GF-D8 (cell line): ENCODE measurements at places on chromosomes 3 and 15.

DNA sequence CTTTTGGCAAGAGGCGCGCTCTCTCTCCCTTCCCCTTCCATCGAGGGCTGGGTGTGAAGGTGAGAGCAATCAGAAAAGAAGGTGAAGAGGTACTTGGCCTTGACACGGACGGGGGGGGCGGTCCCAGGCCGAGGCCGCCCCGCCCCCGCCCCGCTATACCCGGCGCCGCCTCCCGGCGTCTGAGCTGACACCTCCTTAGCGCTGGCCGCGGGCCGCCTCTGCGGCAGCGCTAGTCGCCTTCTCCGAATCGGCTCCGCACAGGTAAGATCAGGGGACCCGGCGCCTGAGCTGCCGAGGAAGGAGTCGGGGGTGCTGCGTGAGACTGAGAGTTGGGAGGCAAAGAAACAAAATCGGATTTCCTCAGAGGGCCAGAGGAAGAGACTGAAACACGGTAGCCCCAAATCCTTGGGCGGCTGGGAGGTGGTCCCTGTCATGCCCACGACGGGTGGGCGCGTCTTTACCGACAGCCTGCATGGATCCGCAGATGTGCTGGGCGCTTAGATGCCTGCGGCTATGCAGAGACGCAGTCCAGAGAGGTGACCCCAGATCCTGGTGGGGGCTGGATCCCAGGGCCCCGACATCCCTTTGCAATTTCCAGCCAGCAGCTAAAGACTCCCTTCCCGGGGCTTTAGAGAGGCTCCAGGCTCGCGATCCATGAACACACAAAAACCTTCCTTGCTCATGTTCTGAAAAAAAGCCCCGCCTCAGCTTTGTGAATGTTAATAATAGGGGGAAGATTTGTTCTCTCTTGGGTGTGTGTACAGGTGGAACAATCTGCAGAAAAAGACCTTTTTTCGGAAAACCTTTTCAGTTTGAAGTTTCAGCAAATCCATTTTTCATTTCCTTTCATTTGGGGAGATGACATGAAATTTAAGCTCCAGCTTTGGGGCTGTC lies at the start of gene ENTPD3:
Gene ENTPD3, plus strand, starts transcription at position 184 of the 894 bp plus-strand sequence. CDS start 874 bp downstream, outside the sequence.
- DNase-seq, result no peak

GRCh38 chr3:353191-353739 lies 156.7 kb downstream of the CHL1 start:
- DNase-seq, result no peak

- no peak for DNase-seq
These were observed 285.7 kb downstream of the LRTM1 start for GRCh38 chr3:54642147-54642546.

- DNase-seq, result no peak
These were observed 24.1 kb downstream of the GYG1 start for GRCh38 chr3:149015393-149015792.

- no peak for DNase-seq
These were observed 1.7 kb upstream of the SLC9A9 start for GRCh38 chr3:143849854-143850549.

DNA sequence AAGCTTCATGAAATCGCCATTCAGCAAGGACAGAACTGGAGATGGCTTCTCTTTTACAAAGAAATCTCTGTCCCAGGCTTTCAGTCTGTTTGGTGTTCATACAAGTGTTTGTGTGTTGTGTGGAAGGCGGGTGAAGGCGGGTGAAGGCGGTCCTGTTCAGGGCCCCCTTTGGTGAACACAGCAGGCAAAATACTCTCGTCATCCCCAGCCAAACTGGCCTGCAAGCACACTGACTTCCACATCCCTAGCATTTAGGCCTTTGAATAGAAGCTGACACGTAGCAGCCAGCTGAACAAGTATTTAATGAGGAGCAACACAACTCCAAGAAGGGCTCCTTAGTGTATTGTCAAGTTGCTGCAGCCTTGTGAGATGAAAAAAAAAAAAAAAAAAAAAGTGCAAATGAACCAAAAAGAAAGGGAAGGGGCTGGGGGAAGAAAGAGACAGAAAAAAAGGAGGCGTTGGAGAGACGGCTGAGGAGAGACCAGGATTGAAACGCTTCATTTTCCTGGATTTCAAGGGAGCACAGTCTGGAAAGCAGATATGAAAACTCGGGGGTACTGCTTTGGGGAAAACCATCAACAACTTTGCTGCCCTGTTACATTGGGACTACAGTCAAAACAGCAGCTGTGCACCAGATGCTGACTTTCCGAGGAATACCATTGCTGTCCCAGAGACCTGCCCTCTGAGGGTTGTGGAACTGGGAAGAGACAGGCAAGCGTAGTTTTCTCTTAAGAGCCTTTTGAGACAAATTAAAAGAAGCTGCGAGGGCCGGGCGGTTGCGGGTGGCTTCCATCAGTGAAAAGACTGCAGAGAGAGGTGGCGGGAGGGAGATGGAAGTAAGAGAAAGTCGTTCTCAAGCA lies 74.6 kb downstream of the TGFBR2 start:
- no peak for DNase-seq

GRCh38 chr3:14411166-14411526 lies 8.7 kb downstream of the SLC6A6 start:
- DNase-seq, result no peak

DNA sequence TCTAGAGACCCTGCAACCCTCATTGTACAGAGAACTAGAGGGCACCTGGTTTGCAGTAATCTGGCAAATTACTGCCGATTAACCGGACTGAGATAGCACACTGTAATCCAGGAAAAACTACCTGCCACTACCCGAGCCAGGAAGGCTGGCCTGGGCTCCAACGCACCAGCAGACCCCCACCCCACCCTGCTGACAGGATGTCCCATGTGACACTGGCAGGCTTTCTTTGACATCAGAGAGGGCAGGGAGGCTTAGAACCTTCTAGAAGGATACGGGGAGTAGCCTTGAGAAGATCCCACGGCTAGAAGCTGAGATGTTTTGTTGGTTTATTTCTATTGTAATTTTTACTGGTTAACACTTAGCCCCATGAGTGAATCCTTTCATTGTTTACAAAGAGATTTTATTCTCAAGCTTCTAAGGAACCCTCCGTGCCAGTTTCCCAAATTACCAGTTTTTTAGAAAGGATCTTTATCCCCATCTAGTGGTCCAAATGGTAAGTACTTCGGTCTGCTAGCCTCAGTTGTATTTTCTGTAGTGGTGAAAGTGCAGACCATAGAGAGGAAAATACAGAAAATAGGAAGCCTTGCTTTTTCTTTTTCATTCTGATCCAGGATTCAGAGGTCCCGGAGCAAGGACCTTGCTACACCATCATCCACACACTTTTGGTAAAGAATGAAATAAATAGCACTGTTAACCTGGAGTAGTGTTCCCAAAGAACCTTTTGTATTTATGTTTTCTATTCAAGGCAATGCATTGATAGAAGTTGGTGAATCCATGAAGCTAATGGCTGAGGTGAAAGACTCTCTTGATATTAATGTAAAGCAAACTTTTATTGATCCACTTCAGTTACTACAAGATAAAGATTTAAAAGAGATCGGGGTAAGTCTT lies 81.9 kb upstream of the ADAMTSL3 start:
- DNase-seq, result no peak

- no peak for DNase-seq
These were observed 435 bp downstream of the SLC35G2 start for GRCh38 chr3:136819392-136819730.

- DNase-seq, result no peak
These were observed 891 bp downstream of the EXOG start for GRCh38 chr3:38497031-38497430.

GRCh38 chr15:75659928-75660645 lies 12.4 kb downstream of the SNX33 start:
- DNase-seq, result no peak

- no peak for DNase-seq
These were observed 290.1 kb downstream of the ZIC1 start for GRCh38 chr3:147699175-147699838.

- DNase-seq, result no peak
These were observed 150.3 kb downstream of the SAMMSON start for GRCh38 chr3:70149714-70150400.

DNA sequence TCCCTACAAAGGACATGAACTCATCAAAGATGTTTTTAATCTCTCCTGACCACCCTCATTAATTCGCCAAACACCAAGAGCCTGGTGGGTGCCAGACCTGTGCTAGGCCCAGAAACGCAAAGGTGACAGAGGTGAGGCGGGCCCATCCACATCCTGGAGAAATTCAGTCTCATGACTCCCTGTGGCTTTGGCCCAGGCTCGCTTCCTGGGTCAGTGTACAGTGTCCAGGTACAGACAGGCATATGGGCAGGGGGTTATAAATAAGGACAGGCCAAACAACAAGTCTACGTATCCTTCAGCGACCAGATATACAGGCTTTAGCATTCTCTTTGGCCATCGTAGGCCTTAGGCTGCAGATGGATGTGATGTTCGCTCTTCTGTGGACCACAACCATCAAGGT lies 945 bp upstream of the PLA2G4F start:
- DNase-seq, result no peak

DNA sequence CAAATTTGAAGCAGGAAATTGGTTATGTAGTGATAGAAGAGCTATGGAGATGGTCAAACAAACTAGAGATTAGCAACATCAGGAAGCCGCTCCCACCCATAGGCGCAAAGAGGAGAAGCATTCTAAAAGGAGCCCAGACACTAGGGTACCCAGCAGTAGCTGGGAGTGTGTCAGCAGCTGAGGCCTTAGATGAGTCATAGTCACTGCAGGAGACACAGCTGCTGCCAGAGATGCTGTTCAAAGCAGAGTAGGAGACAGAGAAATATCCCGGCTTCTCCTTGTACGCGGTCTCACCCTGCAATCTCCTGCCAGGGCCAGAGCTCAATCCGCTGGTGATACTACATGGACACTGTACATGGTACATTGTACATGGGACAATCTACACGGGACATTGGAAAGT lies 61.9 kb downstream of the VGLL3 start:
- no peak for DNase-seq

DNA sequence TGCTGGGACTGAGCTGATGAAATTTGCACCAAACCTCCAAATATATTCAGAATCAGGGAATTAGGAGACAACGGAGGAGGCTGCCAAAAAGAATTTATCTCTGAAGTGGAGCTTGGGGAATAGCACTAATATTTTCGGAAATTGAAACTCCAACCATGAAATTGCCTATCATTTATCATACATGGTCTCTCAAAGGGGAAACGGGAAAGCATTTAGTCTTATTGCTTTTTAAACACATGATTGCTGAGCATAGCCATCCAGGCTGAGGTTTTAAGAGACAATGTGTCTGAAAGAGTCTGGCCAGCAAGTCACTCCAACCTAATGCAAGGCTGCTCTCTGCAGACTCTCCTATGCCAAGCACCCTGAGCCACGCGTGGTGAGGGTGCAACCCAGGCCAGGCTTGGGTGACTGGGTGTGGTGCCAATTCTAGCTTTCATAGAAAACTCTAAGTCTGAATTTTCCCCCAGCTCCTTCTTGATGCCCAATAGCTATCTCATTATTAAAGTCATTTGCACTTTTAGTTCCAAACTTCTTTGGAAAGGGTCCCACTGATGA lies 200.2 kb downstream of the RPLP1 start:
- no peak for DNase-seq

DNA sequence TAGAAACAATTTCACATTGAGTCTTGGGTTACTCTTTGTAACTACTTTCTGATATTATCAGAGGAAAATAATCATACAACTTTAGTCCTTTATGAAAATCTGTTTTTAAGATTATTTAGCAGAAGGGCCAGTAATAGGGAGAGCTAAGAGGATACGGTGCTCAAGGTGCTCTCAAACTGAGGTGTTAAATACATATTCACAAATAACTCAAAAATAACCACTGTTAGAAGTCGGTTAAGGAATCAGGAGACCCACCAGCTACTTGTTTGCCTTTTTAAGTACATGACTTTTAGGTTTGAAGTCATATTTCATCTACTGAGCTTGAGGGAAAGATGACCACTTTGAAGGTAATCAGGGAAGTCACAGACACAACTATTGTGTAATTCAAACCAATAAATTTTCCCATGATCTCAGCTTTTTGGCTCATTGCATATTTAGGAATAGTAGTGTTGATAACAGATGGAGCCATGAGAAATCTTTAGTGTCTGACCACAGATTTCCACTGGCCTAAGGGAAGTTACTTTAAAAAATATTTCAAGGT lies 1.4 kb upstream of the RSRC1 start:
- no peak for DNase-seq

DNA sequence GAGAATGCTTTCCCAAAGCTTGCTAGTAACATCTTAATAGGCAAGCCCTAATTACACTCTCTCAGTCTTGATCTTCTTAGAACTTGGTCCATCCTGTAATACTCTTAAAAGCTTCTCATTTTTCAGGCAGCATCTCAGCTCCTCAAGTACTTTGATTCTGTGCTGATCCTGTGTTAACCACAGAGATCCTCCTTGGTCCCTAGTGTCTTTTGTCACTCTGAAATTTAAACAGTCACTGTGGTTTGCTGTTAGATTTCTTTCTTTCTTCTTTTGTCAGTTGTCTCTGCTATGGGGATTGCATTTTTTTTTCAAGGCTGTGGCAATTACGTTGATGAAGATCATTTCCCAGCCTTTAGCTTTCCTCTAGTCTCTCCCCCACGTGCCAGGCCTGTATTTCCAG lies 26.0 kb upstream of the UBE3A start:
- DNase-seq, result no peak

GRCh38 chr3:31193871-31194270 lies 299.4 kb upstream of the GADL1 start:
- DNase-seq, result no peak

DNA sequence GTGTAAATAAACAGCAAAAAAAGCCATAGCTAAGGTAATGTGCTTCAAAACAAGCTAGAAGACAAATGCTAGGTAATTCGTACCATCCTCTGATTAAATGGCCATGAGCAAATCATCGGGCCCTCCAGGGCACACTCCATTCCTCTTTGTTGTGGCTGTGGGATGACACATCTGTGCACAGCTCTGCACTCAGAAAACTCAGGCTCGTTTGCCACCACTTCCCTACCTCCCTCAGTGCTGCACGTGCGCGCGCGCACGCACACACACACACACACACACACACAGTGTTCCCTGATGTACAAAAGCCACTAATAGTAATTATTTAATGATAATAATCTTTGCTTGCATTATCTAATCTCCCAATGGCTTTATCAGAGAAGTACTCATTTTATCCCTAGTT lies 336.6 kb downstream of the FEZF2 start:
- DNase-seq, result no peak

GRCh38 chr15:87667643-87668042 lies 588.9 kb downstream of the NTRK3 start:
- no peak for DNase-seq

GRCh38 chr3:25547943-25548674 lies 116.6 kb downstream of the TOP2B start:
- DNase-seq, result no peak

- DNase-seq, result no peak
These were observed 1.4 kb downstream of the DVL3 start for GRCh38 chr3:184156522-184156955.

GRCh38 chr3:189270248-189270832 lies 98.6 kb downstream of the TPRG1 start:
- no peak for DNase-seq

DNA sequence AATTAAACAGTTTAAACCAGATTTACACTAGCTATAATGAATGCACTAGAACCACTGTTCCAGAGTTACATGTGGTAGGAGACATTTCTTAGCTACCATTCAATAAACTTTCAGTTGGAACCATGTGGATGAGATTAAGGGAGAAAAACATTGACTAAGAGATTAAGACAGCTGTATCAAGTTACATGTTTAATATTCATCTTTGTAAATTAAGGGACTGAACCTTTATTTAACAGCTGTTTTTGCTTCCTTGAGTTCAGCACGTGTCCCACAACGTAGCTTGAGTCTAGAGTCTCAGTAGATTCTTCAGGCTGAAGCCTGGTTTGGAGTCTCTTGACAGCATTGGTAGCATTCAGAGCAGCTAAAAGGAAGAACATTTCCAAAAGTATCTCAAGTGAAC lies 27.2 kb upstream of the CFAP44 start:
- no peak for DNase-seq
